Activated CD4-positive, alpha-beta T cell treated with anti-CD3 and anti-CD28 coated beads, Interleukin-2, Interleukin-6, amounts not matched to agents 100 ng/mL and 50 ng/mL, durations not matched to agents 16 hours and 8 hours (primary cell): ENCODE measurements at places on chromosomes 5 and 9.

DNA sequence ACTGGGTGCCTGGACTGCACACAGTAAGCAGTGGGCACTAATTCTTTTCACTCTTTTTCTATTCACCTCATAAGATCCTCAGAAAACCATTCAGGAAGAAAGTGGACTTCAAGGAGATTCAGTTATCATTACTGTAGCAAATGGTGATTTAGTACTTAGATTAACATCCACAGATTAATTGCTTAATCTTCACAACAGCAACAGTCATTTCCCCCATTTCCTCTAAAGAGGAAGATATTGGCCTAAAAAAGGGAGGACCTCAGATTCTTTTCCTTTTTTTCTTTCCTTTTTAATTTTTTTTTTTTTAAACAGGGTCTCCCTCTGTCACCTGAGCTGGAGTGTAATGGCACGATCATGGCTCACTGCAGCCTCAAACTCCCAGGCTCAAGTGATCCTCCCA, 64.4 kb downstream of the AUH start:
- DNase-seq = no peak

- DNase-seq = no peak
Measured at GRCh38 chr5:14414007-14414406, 167.6 kb upstream of the OTULINL start.

GRCh38 chr5:20331826-20332225, 343.8 kb upstream of the CDH18 start:
- no peak for DNase-seq

- DNase-seq = no peak
Measured at GRCh38 chr5:38426490-38426889, 130.0 kb downstream of the LIFR start.

DNA sequence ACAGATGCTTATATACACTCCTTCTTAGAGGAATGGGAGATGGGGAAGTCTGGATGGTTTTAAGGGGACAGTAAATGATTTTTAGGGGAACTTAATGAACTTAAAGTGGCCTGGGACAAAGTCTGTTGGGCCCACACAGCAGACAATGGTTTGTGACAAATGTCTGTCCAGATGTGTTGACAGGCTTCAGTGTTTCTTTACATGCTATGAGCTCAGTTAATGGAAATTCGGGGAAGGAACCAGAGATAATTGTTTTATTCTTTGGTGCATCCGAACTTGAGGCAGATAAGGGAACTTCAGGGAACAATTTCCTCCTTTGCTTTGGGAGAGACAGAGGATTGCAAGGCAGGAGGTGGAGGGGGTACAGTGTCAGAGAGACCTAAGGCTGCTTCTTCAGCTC, 52.3 kb downstream of the NFIB start:
- DNase-seq = no peak

- no peak for DNase-seq
Measured at GRCh38 chr9:84922051-84922450, 252.5 kb downstream of the NTRK2 start.

GRCh38 chr5:179792612-179793467, 946 bp upstream of the LTC4S start:
- DNase-seq = no peak

- DNase-seq = no peak
Measured at GRCh38 chr9:28720746-28721145, 1147.5 kb upstream of the C9orf72 start.

GRCh38 chr5:172988276-172988675, 4.7 kb downstream of the ATP6V0E1 start:
- no peak for DNase-seq

- DNase-seq = no peak
Measured at GRCh38 chr5:69341520-69342161, 9.0 kb upstream of the CCDC125 start.

- no peak for DNase-seq
Measured at GRCh38 chr5:138903130-138903775, 28.1 kb upstream of the LRRTM2 start.

DNA sequence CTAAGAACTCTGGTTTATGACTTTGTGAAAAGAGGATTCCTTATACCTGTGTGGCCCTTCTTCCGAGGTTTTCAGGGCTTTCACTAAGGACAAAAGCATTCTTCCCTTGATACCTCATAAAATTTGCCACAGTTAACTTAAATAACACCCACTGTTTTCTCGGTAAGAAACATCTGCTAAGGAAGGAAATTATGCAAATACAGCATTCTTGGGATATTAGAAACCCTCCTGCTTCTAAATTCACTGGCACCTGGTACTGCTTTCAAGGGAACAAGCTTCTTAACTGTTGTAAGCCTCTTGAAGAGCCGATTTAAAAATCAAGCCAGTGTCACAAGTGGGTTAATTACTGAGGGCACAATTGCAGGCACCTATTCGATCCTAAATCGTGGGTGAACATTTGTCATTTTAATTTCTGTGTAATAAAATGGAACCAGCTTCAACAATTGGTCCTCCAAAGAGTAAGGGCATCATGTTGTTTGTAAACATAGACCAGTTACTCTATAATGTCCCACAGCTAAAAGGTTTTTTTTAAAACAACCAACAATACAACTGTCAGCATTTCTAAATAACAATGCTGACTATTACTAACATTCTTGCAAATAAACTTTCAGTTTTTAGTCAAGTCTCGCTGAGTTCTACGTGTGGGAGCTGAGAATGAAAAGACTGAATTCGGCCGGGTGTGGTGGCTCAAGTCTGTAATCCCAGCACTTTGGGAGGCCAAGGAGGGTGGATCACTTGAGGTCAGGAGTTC, 26.6 kb downstream of the AK3 start:
- no peak for DNase-seq

GRCh38 chr5:132830436-132831094, at the start of gene SHROOM1:
TSS of gene SHROOM1 (minus strand) at chr5:132830647. CDS start at chr5:132826140, 4,507 bp downstream.
- DNase-seq = peak; percentile 28

DNA sequence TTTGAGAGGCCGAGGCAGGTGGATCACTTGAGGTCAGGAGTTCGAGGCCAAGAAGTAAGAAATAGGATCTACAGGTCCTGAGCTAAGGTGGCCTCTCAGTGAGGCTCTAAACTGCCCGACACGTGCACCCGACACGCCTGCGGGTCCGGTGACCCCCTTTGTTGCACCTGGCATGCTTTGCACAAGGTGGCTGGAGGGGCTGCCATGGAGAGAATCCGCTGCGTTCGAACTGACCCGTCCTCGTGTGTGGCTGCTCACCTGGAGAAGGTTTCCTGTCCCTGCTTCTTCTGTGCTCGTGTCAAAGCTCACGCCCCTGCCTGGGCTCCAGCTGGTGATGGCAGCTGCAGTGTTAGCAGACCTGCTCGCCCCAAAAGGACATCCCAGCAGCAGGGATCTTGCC, 5.7 kb upstream of the OLFM1 start:
- no peak for DNase-seq

GRCh38 chr5:17224858-17225511, 7.6 kb downstream of the BASP1 start:
- DNase-seq = no peak

DNA sequence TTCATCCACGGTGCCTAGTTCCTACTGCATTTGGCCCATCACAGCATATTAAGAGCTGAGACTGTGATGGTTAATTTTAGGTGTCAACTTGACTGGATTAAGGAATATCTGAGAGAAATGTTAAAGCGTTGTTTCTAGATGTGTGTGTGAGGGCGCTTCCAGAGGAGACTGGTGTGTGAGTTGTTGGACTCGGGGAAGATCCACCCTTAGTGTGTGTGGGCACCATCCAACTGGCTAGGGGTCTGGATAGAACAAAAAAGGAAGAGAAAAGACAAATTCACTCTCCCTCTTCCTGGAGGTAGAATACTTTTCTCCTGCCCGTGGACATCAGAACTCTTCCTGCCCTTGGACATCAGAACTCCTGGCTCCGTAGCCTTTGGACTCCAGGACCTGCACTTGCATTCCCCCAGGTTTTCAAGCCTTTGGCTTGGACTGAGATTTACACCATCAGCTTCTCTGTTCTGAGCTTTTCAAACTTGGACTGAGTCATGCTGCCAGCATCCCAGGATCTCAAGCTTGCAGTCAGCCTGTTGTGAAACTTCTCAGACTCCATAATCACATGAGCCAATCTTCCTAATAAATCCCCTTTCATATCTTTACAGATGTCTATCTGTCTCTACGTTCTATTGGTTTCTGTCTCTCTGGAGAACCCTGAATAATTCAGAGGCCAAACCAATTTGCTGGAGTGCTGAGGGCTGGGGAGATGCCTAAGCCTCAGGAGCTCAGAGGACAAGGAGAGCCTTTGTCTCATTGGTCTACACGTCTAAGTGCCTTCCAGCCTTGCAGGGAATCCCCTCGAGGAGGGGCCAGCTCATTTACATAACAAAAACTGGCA, 164.5 kb downstream of the DCP2 start:
- no peak for DNase-seq

- no peak for DNase-seq
Measured at GRCh38 chr9:137321726-137322361, 19.8 kb upstream of the NRARP start.

DNA sequence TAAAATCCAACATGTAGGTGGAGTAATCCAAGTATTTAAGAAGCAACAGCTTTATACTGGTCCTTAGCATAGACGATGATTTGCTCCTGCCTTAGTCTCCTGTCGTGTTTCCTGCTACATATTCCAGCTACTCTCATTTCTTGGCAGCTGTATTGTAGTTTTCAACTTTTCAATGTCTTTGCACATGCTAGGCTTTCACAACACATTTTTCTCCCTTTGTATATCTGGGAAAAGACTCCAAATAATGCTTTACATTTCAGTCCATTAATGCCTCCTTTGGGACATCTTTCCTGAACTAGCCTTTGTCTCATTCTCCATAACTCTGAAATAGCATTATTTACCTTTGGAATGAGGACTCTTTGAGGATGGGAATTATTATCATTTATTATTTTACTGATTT, 508.0 kb downstream of the PTPRD start:
- no peak for DNase-seq

DNA sequence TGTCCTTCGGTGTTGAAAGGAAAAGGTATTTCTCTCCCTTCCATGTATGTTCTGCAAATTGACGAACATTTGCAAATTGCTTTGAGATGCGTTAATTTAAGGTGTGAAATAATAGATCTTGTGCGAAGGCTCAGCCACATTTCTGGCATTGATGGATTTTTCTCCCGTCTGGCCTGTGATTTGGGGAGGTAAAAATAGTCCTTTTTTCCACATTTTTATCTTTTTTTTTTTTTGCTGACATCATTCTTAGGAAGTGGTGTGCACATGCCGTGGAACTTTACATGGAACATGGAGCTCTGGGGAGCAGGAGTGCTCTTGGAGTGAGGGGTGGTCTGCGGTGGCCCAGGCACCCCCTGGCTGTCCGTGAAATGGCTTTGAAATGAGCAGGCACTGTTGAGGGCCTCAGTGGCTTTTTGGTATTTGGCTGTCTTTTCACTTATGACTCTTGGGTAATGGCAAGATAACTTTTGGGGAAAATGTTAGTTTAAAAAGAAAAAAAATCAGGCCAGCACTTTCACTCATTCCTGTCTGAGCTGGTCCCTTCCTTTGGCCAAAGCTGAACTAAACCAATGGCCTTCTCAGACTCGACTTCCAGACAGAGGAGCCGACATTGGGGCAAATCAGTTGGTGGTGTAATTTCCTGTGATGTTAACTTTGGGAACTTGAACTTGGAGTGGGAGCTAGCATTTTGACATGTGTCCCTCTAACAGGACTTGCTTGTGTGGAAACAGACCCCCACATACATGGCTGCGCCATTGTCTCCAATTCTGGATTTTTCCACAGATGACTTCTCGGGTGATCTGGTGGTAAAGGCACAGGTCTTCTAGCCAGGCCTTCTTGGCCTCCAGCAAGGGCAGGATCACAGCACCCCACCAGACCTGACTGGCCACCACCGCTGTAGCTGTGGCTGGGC, 4.2 kb downstream of the NEK6 start:
- DNase-seq = no peak

DNA sequence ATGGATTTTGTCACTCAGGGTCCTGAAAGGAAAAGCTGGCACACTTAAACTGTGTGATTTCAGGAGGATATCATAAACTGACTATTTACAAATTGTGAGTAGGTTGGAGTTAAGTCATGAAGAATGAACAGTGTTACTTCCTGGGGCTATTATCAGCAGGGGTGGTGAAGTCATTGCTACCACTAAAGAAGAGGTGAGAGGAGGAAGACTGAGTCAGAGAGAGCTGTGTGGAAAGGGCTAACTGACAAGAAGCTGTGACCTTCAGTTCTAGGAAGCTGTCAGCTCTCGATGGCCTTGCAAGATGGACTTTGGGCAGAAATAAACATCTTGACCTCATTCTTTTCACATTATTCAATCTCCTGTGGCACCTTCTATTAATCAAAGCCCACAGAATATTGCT, 72.3 kb upstream of the STARD4 start:
- DNase-seq = peak; percentile 26

- DNase-seq = no peak
Measured at GRCh38 chr5:89233462-89233861, 350.5 kb upstream of the MEF2C start.

DNA sequence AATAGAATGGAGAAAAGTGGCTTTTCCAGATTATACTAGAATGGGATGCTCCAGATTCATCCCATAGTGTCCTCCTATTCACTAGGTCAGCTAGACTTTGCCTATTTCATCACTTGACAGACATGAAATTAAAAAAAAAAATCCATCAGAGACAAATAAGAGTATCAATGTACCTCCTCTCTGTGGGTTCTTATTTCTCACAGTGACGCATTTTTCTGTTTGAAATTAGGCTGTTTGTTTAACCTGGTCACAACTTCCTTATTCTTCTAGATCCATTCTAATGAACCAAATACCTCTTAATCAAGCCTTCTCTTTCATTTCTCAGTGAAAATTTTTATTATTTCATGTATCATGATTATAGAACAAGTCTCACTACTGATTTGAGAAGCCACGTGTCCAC, 305.4 kb downstream of the SEMA5A start:
- DNase-seq = no peak

DNA sequence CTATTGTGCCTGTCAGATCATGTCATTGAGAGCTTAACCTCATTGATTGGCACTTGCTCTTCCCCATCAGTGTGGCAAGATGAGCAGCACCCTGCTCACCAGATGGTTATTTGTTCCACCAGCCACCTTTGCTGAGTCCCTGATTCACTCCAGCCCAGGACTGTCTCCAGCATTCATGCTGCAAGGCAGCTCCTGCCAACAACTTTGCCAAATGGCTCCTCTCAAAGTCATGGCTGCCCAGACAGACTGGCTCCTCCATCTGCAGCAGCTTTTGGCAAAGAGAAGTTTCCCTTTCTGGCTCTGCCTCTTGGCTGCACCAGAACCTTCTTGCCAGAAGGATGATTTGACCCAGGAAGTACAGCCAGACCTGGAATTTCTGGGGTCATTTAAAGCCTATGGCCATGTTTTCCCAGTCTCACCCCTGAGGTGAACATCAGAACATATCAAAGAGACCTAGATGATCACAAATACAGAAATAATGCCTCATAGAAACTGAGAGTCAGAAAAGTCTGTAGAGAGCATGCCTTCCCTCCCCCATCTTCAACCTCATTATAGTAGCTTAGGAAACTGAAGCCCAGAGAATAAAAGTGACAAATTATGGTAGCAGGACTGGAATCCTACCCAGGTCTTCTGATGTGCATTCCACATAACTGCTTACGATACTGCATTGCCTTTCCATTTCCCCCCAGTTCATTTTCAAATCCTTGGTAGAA, 10.4 kb downstream of the PPP2R2B start:
- no peak for DNase-seq
